Activated CD4-positive, alpha-beta T cell treated with anti-CD3 and anti-CD28 coated beads for 24 hours (primary cell): ENCODE measurements at places on chromosomes 1 and 21.

- no peak for DNase-seq
These were observed 145.2 kb downstream of the NTMT2 start for GRCh38 chr1:170290991-170291390.

GRCh38 chr1:218694636-218695035 lies 349.5 kb downstream of the TGFB2 start:
- no peak for DNase-seq

DNA sequence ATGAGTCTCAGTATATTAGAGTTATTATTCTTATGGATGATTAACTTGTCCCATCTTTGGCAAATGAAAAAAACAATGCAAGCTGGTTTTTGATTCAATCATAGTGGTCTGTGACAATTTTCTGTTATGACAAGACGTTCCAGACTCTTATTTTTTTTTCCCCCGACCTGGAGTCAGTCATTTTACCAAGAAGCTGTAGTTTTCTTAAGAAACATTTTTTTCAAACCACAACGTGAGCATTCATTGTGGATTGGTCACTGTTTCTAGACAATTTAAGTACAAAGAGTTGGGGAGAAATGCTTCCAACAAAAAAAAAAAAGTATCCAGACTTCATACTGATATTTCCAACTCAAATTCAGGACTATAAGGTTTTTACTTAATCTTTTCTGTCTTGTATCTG lies 8.0 kb upstream of the ANGPTL3 start:
- DNase-seq, result no peak

DNA sequence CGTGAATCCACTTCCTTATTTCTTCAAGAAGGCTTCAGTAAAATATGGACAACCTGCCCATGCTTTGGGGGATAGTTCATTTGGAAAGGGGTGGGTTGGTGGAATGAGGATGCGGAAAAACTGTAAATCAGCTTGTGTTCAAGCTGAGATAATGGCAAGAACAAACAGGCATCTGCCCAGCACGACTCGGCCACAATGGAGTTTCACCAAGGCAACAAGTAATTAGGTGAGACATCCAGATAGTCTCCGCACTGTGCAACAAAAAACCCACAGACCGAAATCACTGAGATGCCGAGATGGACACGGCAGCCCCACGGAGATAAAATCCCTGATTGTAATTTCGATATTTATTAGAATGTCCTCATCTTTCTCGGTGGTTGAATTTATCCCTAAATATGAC lies 455.2 kb downstream of the AJAP1 start:
- DNase-seq, result no peak

DNA sequence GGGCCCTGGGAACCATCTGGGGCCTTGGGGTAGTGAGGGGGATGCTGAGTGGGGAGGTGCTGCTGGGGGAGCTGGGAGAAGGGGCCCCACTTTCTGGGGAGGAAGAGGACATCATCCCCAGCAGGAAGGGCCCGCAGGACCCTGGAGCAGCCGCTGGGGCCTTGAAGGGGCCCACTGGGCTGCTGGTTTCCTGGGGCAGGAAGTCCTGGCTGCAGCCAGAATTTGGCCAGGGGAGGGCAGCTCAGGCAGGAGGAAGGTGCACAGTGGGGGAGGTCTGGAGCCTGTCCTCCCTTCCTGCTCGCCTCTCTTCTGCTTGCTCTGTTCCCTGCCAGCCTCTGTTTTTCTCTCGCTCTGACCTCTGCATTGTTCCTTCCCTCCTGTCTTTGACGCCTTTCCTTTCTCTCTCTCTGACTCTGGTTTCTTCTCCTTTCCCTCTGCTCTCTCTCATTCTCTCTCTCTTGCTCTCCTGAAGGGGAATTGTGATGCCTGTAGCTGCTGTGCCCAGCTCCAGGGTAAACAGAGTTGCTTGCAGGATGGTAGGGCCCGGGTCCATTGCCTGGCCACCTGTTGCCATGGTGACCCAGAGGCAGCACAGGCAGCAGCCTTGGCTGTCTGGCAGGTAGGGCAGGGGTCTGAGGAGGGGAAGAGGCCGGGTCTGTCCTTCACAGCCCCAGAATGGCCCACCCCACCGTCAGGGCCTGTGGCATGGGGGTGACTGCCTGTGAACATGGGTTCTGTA lies 23.9 kb downstream of the ACOT11 start:
- no peak for DNase-seq
